Right kidney (tissue), 9 donors: ENCODE measurements at places on chromosomes 16 and 17.

DNA sequence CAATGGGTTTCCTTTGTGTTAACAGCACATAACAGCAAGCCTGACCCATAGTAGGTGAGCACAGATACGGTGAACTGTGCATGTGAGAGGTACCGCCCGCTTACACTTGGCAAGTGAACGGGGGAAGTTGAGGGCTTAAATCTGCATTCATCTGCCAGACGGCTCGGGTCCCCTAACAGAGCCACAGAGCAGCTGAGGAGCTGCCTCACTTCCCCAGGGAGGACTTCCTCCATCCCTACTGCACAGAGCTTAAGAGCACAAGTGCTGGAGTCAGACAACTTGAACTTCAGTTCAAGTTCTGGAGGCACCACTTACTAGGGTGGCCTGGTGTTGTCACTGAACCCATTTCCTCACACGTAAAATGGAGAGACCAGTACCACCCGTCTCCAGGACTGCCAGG, 13.4 kb downstream of the RAB5C start:
- DNase-seq, result no peak

DNA sequence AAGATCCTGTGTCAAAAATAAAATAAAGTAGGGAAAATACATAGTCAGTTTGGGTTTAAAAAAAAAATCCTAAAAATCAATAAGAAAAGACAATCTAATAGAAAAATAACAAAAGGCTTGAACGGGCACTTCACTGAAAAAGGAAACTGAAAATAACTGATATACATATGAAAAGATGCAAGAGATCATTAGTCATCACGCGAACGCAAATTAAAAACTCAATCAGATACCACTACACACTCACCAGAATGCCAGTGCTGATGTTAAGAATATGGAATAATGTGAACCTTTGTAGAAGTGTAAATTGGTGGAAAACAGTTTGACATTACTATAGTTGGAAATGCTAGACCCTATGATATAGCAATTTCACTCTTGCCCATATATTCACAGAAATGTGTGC, 14.6 kb downstream of the GNGT2 start:
- no peak for DNase-seq

DNA sequence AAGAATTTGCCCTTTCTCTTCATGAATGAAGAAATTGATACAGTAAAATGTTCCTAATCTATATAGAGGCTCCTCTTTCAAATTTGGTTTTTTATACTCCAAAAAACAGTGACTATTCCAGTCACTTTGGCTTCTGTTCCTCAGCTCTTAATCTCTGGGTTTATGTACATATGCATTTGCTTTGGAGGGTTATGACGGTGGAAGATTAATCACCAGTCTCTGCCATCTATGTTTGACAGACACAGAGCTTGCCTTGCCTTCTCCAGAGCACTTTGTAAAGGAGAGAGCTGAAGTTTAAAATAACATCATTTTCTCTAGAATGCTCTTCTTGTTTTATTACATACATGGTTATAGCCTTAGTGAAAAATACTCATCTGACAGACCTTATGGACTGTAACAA, 99.3 kb downstream of the NLK start:
- no peak for DNase-seq

DNA sequence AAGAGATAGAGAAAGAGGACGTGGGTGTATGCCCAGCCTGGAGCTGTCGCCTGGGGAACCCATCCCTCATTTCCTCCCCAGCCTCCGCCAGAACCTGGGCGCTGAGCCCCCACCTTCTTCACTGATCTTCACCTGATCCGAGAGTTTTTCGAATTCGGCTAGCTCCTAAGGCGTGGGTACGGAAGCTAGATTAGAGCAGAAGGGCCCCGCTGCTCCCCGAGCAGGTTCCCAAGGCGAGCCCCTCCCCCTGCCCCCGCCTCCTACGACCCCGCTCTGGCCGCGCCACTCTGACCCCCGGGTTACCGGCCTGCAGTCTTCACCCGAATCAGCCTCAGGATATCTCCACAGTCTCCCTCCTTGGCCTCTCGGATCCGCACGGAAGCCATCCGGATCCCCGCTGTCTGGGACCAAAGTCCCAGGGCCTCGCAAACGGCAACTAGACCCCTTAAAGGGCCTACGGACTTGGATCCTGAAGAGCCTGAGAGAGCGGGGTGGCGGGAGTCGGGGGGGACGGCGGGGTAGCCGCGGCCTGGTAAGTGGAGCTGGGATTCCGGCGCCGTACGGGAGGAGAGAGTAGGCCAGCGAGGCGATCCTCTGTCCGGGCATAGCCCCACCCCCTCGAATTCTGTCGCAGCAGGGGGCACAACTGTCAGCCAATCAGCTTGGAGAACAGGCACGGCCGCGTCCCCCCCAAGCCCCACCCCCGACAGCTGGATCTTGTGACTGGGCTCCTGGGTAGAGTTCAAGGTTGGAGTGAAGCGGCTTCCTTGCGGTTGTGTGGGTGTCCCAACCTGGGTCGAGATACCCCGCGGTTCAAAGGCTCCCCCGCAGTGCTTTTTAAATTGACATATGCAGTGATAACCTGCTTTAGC, at the start of gene SAT2:
SAT2 (minus strand) TSS at position 572 of the 872 bp plus-strand sequence; CDS start at position 386, 186 bp downstream.
- peak; percentile 86 for DNase-seq

DNA sequence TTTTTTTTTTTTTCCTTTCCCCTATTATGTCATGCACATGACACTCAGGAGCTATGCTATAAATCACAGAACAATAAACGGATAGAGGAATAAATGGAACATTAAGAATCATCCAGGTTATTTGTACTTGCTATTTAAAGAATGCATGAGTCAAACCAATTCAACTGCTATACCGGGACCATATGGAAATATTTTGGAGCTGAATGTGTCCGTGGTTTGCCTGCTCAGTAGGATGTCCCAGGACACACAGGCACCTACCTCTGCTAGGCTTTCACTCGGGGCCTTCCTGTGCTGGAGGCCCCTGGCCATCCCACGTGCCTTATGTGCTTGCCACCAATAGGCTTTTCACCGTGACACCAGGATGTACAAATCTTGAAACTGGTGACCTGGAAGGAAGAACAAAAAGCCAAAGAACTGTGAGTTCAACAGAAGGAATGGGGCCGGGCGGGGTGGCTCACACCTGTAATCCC, 15.3 kb upstream of the SEC14L1 start:
- DNase-seq, result no peak

DNA sequence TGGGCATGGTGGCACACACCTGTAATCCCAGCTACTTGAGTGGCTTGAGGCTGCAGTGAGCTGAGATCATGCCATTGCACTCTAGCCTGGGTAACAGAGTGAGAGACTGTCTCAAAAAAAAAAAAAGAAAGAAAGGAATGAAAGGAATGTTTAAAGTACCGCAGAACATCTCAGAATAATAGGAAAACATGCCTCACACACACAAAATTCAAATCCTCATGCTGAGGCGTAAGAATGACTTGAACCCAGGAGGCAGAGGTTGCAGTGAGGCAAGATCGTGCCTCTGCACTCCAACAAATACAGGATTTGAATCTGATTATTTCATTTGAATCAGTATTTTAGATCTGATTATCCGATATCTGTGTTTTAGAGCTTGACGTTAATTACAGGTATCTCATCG, 21.3 kb upstream of the GAA start:
- no peak for DNase-seq

DNA sequence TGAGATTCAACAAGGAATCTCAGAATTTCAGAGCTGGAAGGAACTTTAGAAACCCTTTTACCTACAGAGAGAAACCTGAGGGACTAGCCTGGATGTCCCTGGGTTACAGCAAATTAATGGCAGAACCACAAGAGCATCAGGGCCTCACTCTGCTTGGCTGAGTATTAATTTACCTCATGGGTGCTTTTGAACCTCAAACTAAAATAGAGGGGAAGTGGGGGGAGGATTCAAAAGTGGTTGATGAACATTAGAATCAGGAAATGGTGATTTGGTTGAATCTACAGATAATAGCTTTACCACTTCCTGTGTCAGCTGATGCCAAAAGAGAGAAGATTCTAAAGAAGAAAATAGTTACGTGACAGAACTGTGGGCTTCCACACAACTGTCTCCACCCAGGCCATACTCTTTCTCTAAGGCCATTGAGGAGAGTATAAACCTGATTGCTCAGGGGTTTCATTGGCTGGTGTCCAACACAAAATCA, 11.3 kb upstream of the SKAP1 start:
- no peak for DNase-seq

GRCh38 chr17:72128039-72128438, 7.2 kb downstream of the SOX9 start:
- no peak for DNase-seq

GRCh38 chr16:5176505-5176904, 78.9 kb upstream of the EEF2KMT start:
- DNase-seq, result no peak

- DNase-seq, result no peak
Measured at GRCh38 chr16:69319826-69320739, 8.9 kb downstream of the VPS4A start.

GRCh38 chr16:88781140-88782077, 3.6 kb downstream of the PIEZO1 start:
- no peak for DNase-seq

DNA sequence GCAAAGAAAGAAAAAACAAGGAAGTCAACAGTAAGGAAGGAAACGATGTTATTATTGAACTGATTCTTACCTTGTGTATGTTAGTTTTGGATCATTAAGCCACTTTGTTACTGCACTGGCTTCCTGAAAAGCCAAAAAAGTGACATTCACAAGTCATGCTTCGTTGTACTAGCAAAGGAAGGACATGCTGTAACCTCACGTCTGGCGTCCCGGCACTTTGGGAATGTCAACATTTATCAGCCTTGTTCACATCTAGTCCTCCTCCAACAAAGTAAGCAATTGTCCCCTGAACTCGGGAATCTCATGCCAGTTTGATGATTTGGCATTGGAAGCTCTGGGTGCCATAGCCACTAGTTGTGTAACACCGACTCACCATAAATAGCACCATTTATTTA, 731 bp upstream of the MKS1 start:
- DNase-seq, result peak; percentile 10

- no peak for DNase-seq
Measured at GRCh38 chr17:62757500-62757951, 50.6 kb downstream of the MARCHF10 start.

- DNase-seq, result peak; percentile 65
Measured at GRCh38 chr16:396605-397004, 394 bp upstream of the NME4 start.

- DNase-seq, result no peak
Measured at GRCh38 chr16:6510261-6510660, 822.4 kb upstream of the RBFOX1 start.

DNA sequence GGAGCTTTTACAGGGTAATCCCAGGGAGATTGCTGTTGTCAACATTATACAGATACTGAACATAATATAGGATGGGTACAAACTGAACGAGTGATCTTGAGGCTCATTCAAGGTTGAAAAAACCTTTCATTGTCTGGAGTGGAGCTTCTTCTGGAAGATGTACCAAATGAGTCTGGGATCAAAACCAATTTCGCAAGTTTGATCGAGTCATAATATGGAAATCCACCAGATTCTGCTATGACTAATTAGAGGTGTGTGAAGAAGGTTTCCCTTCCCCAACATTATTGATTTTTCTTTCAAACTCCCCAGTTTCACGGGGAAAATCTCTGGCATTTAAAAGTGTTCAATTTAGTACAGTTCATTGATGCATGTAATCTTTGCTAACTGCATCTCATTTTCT, 324.1 kb downstream of the ZFHX3 start:
- DNase-seq, result no peak

DNA sequence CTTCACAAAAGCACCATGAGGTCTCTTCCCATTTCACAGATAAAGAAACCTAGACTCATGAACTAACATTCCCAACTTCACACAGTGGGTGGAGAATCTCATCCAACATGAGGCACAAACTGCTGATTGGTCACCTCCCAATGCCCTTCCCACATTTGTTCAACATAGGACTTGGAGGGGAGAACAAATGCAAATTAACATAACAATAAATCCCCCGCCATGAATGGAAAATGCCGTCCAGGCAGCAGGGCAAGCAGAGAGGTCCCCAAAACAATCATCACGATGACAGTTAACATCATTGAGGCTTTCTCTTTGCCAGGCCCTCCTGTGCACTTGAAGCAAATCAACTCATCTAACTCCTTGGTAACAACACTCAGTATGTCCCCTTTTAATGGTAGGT, 185.3 kb downstream of the TMEM132E start:
- DNase-seq, result no peak

DNA sequence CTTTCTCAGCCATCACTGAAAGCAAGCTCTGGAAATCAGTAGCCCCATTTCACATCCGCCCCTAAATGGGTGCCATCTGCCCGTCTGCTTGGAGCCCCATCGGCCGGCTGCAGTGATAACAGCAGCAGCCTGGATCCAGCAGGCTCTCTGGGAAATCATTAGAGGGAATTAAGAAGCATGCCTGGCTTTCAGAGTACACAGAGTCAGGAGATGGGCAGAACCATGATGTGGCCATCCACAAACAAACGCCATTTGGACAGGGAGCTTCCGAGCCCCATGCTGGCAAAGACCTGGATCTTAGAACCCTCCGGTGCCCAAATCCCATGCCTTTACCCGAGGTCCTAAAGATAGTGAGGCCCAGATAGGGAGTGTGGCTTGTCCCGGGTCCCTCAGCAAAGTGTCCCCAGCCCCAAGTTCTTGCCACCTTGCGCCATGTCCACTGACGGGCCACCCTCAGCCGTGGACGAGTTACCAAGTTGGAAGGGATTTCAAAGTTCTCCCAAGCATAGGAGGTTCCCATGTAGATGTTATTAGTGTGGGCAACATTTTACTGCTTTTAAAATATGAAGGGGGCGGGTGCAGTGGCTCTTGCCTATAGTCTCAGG, 1.0 kb upstream of the LITAF start:
- DNase-seq, result no peak

- no peak for DNase-seq
Measured at GRCh38 chr16:2698965-2699750, 16.8 kb downstream of the KCTD5 start.

DNA sequence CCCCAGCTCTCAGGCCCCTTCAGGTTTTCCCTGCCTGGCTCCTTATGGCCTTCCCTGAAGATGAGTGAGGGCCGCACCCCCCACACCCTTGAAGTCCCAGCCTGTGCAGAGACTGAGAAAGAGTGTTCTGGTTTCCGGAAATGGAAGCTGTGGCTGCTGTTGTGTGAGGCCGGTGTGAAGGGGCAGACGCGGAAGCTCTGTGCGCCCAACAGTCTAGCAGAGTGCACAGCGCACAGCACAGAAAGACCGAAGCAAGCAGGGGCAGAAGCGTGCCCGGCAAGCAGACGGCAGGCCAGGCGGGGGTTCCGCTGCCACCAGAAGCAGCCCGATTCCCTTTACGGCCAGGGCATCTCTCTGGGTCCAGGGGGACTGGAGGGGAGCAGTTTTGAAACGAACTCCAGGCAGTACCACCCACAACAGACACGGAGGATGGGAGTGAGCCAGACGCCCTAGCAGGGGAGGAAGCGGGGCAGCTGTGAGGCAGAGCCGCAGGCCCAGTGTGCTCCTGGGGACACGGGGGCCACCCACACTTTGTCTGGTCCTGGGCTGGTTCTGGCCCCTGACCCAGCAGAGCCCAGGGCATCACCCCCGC, 16.7 kb downstream of the TPSG1 start:
- DNase-seq, result no peak
